ENCODE measurements at places on chromosomes 16 and 17.

DNA sequence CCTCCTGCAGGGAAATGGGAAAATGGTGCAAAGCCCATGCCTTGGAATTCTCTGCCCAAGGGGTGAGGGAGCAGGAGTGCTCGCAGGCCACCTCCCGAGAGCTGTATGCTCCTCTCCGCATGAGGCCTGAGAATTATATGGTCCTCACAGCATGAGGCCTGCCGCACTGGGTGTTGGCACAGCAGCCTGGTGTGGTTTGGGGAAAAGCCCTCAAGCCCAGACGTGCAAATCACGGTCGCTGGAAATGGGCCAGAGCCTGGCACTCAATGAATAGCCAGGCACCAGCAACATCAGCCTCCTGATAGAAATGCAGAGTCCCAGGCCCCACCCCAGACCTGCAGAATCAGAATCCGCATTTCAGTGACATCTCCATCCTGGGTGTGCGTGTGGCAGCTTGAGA lies 156.4 kb upstream of the FOXF1 start:
- no peak for DNase-seq

GRCh38 chr16:84228256-84228838 lies 11.5 kb downstream of the KCNG4 start:
- peak; percentile 89 for DNase-seq

DNA sequence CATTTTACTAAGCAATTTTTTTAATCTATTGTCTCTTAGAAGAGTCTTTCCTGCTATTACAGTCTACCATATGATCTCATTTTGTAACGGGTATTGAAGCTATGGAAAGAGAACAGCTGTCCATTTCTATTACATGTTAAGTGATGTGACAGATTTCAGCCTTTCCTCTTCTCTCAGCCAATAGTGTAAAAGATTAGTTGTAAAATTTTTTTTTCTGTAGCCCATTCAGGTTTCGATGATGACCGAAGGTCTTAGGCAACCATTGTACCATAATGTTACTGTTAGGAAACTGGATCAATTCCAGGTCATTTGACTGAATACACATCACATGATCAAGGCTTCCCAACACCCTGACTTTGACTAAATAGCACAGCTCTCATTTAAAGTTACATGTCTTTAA lies 147.6 kb upstream of the HLF start:
- no peak for DNase-seq

- DNase-seq, result no peak
Observed at GRCh38 chr17:80445726-80446110, 30.7 kb downstream of the NPTX1 start.

- DNase-seq, result no peak
Observed at GRCh38 chr16:48075398-48075797, 80.4 kb downstream of the ABCC12 start.

DNA sequence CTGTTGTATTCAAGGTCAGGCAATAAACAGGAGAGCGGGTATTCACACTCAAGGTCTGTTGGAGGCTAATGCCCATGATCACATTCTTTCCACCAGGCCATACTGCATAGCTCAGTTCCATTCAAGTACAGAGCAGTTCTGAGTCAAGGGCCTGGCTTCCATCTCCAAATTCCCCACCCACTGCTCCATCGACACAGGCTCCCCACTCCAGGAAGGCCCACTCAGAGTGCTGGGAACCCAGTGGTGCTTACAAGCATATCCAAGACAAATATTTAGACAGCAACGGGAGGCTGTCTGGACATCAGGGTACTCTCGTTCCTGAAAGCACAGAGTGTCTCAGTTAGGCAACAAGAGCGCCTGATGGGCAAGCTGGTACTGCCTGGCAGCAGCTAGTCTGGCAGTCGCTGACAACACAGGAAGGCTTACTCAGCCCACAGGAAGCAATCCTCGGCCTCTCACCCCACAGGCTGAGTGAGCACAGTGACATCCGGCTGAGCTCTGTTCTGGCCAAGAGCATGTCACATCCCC lies 40.9 kb downstream of the RFFL start:
- peak; percentile 46 for DNase-seq

DNA sequence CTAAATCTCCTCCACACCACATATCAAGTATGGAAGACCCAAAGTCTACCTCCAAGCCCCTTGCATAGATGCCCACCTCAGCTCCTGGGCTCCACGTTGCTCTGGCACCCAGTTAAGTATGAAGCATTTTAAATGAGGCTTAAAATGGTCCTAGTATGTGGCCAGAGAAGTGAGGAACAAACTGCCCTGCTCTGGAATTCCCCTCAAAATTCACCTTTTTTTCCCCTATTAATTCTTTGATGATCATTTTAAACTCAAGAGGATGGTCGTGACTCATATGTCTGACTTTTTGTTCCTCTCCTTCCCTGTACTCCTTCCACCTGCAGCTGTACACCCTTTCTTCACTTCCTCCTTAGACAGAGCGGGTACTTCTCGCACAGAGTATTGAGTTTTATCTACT lies 234.5 kb upstream of the MYOCD start:
- DNase-seq, result no peak

Measured in SJSA1 (cell line).